Left colon (tissue), 2 donors: ENCODE measurements at places on chromosomes 4 and X. TPM values are rescaled to one million over a fixed set of nuclear protein-coding genes. Genes with fewer than 3 reads are reported as not detected.

Gene CWH43
- total RNA-seq = 25.5 TPM

- DNase-seq = no peak
Observed at GRCh38 chr4:67682266-67682665, 18.7 kb downstream of the UBA6 start.

GRCh38 chr4:126850286-126850685, 782.5 kb upstream of the INTU start:
- no peak for DNase-seq

Gene SYNPO2
- 141 TPM for total RNA-seq

Gene RNF212
- total RNA-seq = 2.9 TPM

Gene IL21
- total RNA-seq = not detected

- no peak for DNase-seq
Observed at GRCh38 chr4:10077483-10078335, 38.9 kb downstream of the WDR1 start.

DNA sequence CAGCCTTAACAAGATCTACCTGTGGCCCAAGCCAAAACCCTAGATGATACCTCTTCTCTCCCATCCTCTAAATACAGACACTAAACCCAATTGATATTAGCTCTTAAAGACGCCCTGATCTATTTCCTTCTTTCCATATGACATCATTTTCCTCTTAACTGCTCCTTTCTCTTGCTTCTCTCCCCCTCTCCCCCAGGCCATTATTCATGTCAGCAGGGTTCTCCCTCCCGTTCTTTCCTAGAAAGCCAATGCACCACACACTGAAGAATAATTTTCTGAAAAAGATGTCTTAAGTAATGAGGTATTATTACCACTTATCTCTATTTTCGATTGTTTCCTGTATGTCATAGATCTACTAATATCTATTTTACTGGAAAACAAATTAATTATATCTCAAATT, 9.7 kb upstream of the ING2 start:
- DNase-seq = no peak

GRCh38 chrX:34578237-34578636, 78.8 kb downstream of the TMEM47 start:
- DNase-seq = no peak

Gene VCX3A
- not detected for total RNA-seq

GRCh38 chr4:25827897-25828296, 34.9 kb downstream of the SEL1L3 start:
- no peak for DNase-seq

- DNase-seq = no peak
Observed at GRCh38 chr4:91577864-91578263, 725.9 kb upstream of the GRID2 start.

Gene CFAP99
- 0.73 TPM for total RNA-seq

- DNase-seq = no peak
Observed at GRCh38 chrX:22035236-22035635, 3.1 kb downstream of the PHEX start.

GRCh38 chrX:17656035-17656418, 81.3 kb upstream of the SCML1 start:
- DNase-seq = no peak

GRCh38 chr4:32148111-32148666, 1428.0 kb downstream of the PCDH7 start:
- no peak for DNase-seq

DNA sequence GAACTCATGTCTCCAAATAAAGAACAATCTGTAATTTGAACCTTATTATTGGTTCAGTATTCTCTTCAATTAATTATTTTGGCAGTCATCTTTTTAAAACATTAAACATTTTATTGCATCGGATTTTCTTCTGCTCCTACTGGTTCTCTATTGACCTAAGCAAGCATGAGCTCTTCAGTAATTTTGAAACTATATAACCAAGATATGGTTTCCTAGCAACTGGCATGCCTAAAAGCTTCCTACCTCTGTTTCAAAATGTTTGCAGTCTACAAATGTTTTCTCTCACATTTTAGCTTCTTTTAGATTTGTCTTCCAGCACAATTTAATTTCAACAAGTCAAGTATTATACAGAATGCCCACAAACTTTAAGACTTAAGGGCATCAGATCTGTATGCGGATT, 371.3 kb downstream of the GPM6A start:
- DNase-seq = no peak

Gene FAAH2
- total RNA-seq = 11.1 TPM

- DNase-seq = no peak
Observed at GRCh38 chr4:44738615-44739014, 12.3 kb upstream of the GNPDA2 start.

Gene ADH6
- 14.3 TPM for total RNA-seq

GRCh38 chr4:52259978-52260377, 208.9 kb downstream of the SPATA18 start:
- no peak for DNase-seq

- DNase-seq = no peak
Observed at GRCh38 chr4:174928575-174929253, 10.6 kb downstream of the ADAM29 start.

Gene ARHGAP24
- 7.0 TPM for total RNA-seq
